ENCODE measurements at places on chromosomes 11 and 22. TPM values are rescaled to one million over a fixed set of nuclear protein-coding genes. Genes with fewer than 3 reads are reported as not detected.

GRCh38 chr11:93054279-93054678, 84.8 kb downstream of the MTNR1B start:
- DNase-seq, result no peak

GRCh38 chr22:39263626-39264348, 19.0 kb upstream of the PDGFB start:
- DNase-seq, result no peak

DNA sequence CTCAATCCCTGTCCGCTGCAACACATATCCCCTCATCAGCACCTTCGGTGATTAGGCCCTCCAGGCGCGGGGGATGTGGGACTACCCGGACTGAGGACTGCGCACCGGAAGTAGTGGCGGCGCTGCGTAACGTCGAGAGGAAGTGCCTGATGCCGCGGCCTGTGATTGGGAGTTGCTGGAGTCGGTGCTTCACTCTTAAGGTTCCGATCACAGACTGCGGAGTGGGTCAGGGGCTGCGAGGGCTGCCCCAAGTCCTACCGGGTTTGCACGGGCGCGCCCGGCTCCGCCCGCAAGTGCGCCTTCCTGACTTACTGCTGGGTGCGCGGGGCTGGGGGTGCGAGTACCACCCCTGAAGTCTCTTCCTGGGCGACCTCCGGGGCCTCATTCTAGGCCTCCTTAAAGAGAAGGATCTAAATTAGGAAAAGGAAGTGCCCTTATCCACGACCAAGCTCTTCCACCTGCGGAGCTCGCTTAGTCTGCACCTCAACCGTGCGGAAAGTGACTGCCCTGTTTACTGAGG, at the start of gene ALKBH3:
ALKBH3 (plus strand) TSS at position 192 of the 520 bp plus-strand sequence. CDS start 1,822 bp downstream, outside the sequence.
- peak; percentile 94 for DNase-seq

SSTR3 gene
- total RNA-seq, result 8.5 TPM

DNA sequence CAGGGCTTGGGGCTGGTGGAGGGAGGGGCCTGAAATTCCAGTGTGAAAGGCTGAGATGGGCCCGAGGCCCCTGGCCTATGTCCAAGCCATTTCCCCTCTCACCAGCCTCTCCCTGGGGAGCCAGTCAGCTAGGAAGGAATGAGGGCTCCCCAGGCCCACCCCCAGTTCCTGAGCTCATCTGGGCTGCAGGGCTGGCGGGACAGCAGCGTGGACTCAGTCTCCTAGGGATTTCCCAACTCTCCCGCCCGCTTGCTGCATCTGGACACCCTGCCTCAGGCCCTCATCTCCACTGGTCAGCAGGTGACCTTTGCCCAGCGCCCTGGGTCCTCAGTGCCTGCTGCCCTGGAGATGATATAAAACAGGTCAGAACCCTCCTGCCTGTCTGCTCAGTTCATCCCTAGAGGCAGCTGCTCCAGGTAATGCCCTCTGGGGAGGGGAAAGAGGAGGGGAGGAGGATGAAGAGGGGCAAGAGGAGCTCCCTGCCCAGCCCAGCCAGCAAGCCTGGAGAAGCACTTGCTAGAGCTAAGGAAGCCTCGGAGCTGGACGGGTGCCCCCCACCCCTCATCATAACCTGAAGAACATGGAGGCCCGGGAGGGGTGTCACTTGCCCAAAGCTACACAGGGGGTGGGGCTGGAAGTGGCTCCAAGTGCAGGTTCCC, at the start of gene APOC3:
APOC3 (plus strand) TSS at position 383 of the 659 bp plus-strand sequence. CDS start 676 bp downstream, outside the sequence.
- no peak for DNase-seq

RASD2 gene
- total RNA-seq, result 0.10 TPM

GRCh38 chr22:37519268-37520195, at the start of gene CARD10:
Gene CARD10, minus strand, starts transcription at chr22:37519415. Its CDS starts 215 bp downstream, at chr22:37519200.
- no peak for DNase-seq

GRCh38 chr22:25757686-25758085, 15.7 kb downstream of the MYO18B start:
- DNase-seq, result no peak

RELA gene
- total RNA-seq, result 74.9 TPM
